A549 treated with CORT108297 at 1 μM for 4 hours (cell line): ENCODE measurements at places on chromosomes 11 and 22. TPM values are rescaled to one million over a fixed set of nuclear protein-coding genes. Genes with fewer than 3 reads are reported as not detected.

The CSF2RB gene
- total RNA-seq, result not detected in 5 replicates

The C11orf91 gene
- 0.35 to 1.8 TPM (median 1.4 TPM) in 5 replicates for total RNA-seq

The CHRNA10 gene
- total RNA-seq, result 0.78 to 2.1 TPM (median 0.93 TPM) in 5 replicates

The PAX6 gene
- total RNA-seq, result 0.92 to 1.5 TPM (median 1.3 TPM) in 5 replicates

The RTN4R gene
- total RNA-seq, result 5.8 to 13.3 TPM (median 11.6 TPM) in 5 replicates

The REXO2 gene
- 101 to 117 TPM (median 106 TPM) in 5 replicates for total RNA-seq

The CNIH2 gene
- 1.6 to 2.5 TPM (median 2.4 TPM) in 5 replicates for total RNA-seq

The KRTAP5-7 gene
- total RNA-seq, result not detected in 5 replicates

The MUC2 gene
- total RNA-seq, result 0.14 to 0.97 TPM (median 0.27 TPM) in 5 replicates

The AGBL2 gene
- 0.90 to 1.7 TPM (median 1.2 TPM) in 5 replicates for total RNA-seq

The MTCH2 gene
- total RNA-seq, result 114 to 158 TPM (median 132 TPM) in 5 replicates

The RASD2 gene
- 0.74 to 1.3 TPM (median 1.2 TPM) in 5 replicates for total RNA-seq

The KCNJ5 gene
- 0.01 to 0.03 TPM (median 0.02 TPM) in 5 replicates for total RNA-seq

The PARVG gene
- 0.01 TPM in 1 of 5 replicates, not detected in the others for total RNA-seq

The SNX32 gene
- 0.06 to 0.27 TPM (median 0.08 TPM) in 3 of 5 replicates, not detected in the others for total RNA-seq

The MMP7 gene
- total RNA-seq, result 21.2 to 33.1 TPM (median 24.6 TPM) in 5 replicates

The NCAM1 gene
- total RNA-seq, result not detected in 5 replicates

The UPK2 gene
- 0.35 to 1.1 TPM (median 0.91 TPM) in 5 replicates for total RNA-seq

The UBTFL1 gene
- total RNA-seq, result not detected in 5 replicates

The DDTL gene
- total RNA-seq, result 1.5 to 2.1 TPM (median 1.9 TPM) in 5 replicates

The HMBS gene
- 46.5 to 54.4 TPM (median 50.2 TPM) in 5 replicates for total RNA-seq

The TRIM51G gene
- not detected in 5 replicates for total RNA-seq

The UBQLN3 gene
- not detected in 5 replicates for total RNA-seq

The PLEKHA7 gene
- total RNA-seq, result 19.9 to 28.7 TPM (median 25.5 TPM) in 5 replicates

The CARNS1 gene
- 0.09 to 0.29 TPM (median 0.21 TPM) in 5 replicates for total RNA-seq

The PITPNB gene
- total RNA-seq, result 42.5 to 61.2 TPM (median 44.2 TPM) in 5 replicates

The SLC22A8 gene
- total RNA-seq, result not detected in 5 replicates

The KRTAP5-11 gene
- not detected in 5 replicates for total RNA-seq

The MS4A15 gene
- not detected in 5 replicates for total RNA-seq

The WNT11 gene
- 0.83 to 1.6 TPM (median 1.2 TPM) in 5 replicates for total RNA-seq

The APOA5 gene
- total RNA-seq, result not detected in 5 replicates

The MIAT gene
- total RNA-seq, result 0.24 to 0.48 TPM (median 0.29 TPM) in 5 replicates

The GNB1L gene
- 14.8 to 20.8 TPM (median 18.0 TPM) in 5 replicates for total RNA-seq

The TAGLN gene
- 61.4 to 151 TPM (median 112 TPM) in 5 replicates for total RNA-seq

The KCNQ1OT1 gene
- total RNA-seq, result 0.03 to 0.06 TPM (median 0.05 TPM) in 5 replicates

The TRIM51 gene
- total RNA-seq, result not detected in 5 replicates

The CCDC116 gene
- total RNA-seq, result 0.05 to 0.06 TPM (median 0.06 TPM) in 3 of 5 replicates, not detected in the others

The GAS2 gene
- total RNA-seq, result 0.68 to 1.4 TPM (median 0.92 TPM) in 5 replicates

The OPCML gene
- total RNA-seq, result not detected in 5 replicates

The ZBTB16 gene
- 0.06 to 0.07 TPM (median 0.06 TPM) in 4 of 5 replicates, not detected in the other for total RNA-seq

The UPK3A gene
- total RNA-seq, result not detected in 5 replicates

The MMP27 gene
- not detected in 5 replicates for total RNA-seq

The CWC15 gene
- 27.0 to 33.0 TPM (median 29.9 TPM) in 5 replicates for total RNA-seq

The ZNF215 gene
- 0.85 to 1.3 TPM (median 1.1 TPM) in 5 replicates for total RNA-seq

The MUC6 gene
- total RNA-seq, result 0.01 to 0.02 TPM (median 0.01 TPM) in 3 of 5 replicates, not detected in the others

The YAP1 gene
- total RNA-seq, result 45.1 to 59.7 TPM (median 56.6 TPM) in 5 replicates

The PPFIBP2 gene
- 12.9 to 14.6 TPM (median 13.5 TPM) in 5 replicates for total RNA-seq

The ACTN3 gene
- total RNA-seq, result 0.02 to 0.06 TPM in 2 of 5 replicates, not detected in the others

The NECTIN1 gene
- total RNA-seq, result 7.1 to 10.6 TPM (median 9.6 TPM) in 5 replicates

The FAM180B gene
- total RNA-seq, result not detected in 5 replicates

The LRRC56 gene
- 0.45 to 0.93 TPM (median 0.75 TPM) in 5 replicates for total RNA-seq

The STK33 gene
- total RNA-seq, result 3.2 to 5.2 TPM (median 4.4 TPM) in 5 replicates

The C11orf42 gene
- total RNA-seq, result not detected in 5 replicates

The RAB3IL1 gene
- total RNA-seq, result 11.9 to 14.9 TPM (median 14.1 TPM) in 5 replicates

The SAA1 gene
- total RNA-seq, result 0.42 to 1.3 TPM (median 0.66 TPM) in 5 replicates
